ENCODE measurements at places on chromosomes 2 and 18.

GRCh38 chr2:206477296-206477695 is 34.0 kb downstream of the ADAM23 start:
- DNase-seq, result no peak

DNA sequence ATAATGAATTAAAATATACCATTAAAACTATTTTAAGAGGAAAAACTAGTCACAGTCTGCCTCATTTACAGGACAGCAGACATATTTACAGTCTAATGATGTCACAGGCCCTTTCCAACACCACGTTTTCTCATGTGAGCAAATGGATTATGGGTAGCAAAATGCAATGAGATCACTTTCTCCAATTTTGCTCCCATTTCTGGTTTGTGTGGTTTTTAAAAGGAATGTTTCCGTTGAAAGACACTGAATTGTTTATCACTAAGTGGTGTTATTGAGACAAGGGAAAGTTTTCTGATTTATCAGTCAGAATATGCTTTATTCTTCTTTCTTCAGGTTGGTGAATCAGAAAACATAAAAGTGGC is 11.4 kb upstream of the NR4A2 start:
- DNase-seq, result no peak

DNA sequence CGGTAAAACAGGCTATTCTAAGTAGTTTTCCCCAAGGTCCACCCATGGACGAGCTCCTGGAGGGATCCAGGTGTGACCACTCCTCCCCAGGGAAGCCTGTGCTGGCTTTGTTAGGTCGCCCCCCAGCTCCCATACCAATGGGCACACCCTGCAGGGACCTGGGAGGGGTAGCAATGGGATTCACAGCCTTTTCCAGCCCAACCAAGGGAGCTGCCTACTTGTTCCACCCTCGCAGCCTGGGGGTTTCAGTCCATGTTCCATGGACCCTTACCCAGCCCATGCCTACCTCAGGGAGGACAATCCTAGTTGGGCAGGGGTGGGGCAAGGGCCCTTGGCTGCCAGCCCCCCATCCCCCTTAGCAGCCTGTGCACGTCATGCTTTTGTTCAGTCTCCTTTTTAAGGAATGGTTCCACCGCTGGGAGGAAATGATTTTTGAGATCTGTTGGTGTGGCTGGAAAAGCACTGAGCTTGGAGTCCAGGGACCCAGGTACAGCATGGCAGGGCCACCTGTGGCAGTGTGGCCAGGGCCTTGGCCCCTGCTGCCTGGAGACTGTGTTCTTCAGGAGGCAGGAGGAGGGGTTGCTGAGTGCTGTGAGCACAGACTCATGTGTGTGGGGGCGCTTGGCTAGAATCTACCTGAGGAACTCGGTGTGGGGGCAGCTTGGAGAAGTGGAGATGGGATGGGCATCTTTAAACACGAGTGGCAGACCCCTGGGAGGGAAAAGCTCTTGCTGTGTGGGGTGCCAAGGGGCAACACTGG is 166.8 kb downstream of the TWIST2 start:
- DNase-seq, result no peak

- DNase-seq, result no peak
These were observed 92.5 kb downstream of the PRPF40A start for GRCh38 chr2:152624805-152625204.

GRCh38 chr2:60837123-60837522 is 44.3 kb upstream of the REL start:
- no peak for DNase-seq

- no peak for DNase-seq
These were observed 431.2 kb downstream of the LRP1B start for GRCh38 chr2:141699573-141699972.

- no peak for DNase-seq
These were observed 718 bp upstream of the TNP1 start for GRCh38 chr2:216860426-216861137.

DNA sequence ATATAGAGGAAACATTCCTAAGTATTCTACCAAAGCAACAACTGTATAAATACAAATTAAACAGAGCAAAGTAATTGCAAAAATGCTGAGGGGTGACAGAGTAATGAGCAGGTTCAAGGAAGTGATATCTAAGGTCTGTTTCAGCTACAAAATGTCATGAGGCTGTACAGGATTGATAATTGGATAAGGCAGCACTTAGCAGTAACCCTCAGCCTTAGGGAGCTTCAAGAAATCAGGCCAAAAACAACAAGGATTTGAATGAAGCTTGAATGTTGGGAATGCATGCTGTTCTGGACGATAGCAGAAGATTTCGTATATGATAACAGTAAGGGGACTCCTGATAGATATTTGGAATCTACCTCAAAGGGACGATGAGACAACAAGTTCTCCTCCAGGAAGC is 142.0 kb upstream of the MMADHC start:
- no peak for DNase-seq

DNA sequence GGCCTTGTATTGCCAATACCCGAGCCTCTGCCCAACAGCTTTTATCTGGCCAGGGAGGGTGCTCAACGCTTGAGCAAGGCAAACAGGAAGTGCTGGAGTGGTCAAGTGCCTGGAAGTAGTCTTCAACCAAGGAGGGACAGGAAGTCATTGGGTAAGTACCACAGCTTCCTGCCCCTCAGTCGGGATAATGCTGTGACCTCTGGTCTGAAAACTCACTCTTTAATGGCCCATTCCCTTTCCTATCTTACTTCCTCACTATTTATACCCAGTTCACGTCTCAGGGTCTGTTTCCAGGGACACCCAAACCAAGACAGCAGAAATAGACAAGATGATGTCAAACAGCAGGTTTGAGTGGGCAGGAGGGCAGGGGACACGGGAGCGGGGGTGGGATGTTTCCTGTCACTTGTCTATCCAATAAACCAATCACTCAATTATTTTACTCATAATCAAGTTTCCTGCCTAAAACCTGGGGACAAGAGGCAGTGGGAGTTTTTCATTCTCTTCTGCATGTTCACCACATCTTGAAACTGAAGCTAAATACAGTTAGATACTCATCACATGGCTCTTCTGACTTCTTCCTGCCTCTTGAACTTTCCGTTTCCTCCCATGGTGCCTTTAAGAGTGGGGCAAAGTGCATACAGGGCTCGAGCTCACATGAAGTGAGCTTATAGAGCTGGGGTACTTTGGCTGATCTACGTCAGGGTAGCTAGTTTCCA is 68.9 kb upstream of the CAB39 start:
- DNase-seq, result no peak

GRCh38 chr2:39606585-39606984 is 59.1 kb upstream of the TMEM178A start:
- no peak for DNase-seq

DNA sequence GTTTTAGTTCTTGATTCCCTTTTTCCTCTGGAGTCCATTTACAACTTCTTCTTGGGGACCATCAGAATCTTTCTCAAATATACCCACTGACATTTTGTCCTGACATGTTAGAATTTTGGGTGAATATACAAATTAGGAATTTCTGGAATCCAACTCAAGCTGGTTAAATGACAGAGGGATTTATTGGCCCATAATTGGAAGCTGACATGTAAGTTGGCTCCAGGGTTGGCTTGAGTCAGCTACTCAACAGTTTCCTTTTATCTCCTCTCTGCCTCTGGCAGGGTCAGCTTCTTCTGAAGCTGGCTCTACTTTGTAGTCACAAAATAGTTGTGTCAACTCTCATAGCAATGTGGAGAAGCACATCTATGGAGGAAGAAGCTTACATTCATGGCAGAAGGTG is 36.6 kb upstream of the PPP1R1C start:
- DNase-seq, result no peak

DNA sequence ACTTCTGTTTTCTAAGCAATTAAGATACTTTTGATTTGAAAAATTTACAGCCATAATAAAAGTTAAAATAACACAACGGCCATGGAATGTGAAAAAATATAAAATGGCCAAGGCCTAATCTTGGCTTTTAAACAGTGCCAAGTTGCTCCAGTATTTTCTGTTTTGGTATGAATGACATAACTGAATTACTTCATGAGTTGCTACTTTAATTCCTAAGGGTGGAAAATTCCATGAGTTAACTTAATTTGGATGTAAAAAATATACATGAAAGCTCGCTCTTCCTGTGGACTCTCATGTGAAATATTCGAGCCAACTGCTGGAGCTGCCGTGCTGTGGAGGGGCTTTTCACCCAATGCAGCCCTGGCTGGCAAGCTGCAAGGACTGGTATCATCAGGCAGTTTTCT is 286.0 kb upstream of the CCDC68 start:
- no peak for DNase-seq

DNA sequence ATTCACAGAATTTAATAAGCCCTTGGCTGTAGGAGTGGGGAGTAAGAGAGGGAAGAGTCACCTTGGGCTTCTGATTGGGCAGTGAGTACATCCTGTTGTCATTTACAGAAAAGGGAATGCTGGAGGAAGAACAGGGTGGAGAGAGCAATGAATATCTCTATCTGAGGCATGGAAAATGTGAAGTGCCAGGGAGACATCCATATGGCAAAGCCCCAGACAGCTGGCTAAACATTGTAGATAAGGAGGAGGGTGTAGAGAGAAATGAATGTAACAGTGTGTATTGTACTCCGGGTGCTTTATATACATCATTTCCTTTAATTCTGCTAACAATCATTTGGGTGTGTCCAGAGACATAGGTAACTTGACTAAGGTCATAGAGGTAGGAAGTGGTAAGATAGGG is 103.5 kb downstream of the UPP2 start:
- DNase-seq, result no peak

DNA sequence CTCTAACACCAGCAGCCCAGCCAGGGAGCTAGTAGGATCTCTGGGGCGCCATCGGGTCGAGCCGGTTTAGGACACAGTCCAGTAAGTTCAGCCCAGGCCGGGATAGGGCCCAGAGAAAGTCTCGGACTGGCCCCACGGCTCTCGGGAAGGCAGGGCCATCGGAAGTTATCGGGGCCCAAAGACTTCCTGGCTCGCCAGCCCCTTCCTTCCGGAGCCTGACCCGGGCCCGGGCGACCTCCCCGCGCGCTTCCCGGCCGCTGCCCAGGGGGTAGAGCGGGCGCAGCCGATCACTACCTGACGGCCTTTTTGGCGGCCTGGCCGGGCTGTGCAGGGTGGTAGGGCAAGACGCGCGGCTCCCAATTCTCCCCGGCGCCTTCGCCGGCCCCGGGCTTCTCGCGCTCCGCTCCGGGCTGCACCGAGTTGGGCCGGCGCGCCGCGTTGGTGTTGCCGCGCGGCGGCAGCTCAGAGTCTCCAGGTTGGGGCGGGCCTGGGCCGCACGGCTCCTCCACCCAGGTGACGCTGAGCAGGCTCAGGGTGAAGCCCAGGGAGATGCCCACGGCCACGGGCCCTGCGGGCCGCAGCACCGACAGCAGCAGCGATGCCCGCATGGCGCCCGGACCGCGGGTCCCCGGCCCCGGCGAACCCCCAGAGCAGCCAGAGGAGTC is 546 bp downstream of the CHPF start:
- DNase-seq, result no peak

DNA sequence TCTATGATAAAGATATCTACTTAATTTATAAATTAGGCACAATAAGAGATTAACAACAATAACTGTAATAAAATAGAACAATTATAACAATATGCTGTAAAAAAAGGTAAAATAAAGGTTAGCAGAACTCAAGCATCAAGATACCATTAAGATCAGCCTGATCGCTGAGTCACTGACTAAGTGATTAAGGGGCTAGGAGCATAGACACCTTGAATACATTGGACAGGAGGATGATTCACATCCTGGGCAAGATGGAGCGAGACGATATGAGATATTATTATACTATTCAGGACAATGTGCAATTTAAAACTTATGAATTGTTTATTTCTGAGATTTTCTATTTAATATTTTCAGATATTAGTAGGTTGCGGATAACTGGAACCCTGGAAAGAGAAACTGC is 1277.8 kb upstream of the ZEB2 start:
- no peak for DNase-seq

GRCh38 chr2:69298261-69298660 is 88.8 kb downstream of the GFPT1 start:
- DNase-seq, result no peak

- DNase-seq, result no peak
These were observed 149.8 kb downstream of the FAM210A start for GRCh38 chr18:13576598-13576997.

DNA sequence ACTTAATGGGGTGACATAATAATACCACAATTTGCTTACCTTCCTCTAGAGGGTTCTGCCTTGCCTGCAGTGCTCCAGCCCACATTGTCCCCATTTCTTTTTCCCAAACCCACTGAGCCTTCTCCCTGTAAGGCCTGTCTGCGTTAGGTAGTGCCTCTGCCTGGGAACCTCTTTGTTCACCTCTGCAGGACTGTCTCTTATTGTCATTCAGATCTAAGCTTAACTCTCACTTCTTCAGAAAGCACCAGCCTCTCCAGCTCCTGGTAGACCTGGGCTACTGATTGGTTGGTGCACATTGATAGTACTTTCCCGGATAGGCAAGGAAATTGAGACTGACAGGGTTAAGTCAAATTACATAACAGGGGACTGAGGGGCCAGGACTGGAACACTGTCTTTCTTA is 49.1 kb downstream of the CCDC85A start:
- DNase-seq, result no peak

DNA sequence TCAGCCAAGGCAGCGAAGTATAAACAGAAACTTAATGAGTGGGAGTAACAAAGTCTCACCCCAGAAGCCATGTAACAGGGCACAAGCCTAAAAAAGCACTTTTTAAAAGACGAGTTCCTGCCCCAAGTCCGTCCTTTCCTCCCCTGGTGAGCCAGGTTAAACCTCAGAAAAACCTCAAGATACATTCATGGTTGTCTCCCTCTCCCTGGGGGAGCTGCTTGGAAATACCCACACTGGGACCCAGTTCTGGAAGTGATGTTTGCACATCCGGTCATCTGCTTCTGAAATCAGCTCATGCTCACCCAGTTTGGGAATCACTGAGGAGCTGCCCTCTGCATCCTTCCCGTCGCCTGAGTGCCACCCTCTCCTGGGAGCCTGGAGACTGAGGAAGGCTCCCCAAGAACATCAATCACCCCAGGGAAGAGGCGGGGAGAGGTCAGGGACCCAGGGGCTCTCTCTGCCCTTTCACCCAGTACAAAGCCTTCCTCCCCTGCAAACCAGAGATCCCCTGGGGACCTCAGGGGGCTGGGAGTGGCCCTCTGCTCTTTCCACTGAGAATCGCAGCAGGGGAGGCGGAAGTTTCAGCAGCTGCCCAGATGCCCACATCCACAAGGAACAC is 150.6 kb upstream of the AGAP1 start:
- no peak for DNase-seq

DNA sequence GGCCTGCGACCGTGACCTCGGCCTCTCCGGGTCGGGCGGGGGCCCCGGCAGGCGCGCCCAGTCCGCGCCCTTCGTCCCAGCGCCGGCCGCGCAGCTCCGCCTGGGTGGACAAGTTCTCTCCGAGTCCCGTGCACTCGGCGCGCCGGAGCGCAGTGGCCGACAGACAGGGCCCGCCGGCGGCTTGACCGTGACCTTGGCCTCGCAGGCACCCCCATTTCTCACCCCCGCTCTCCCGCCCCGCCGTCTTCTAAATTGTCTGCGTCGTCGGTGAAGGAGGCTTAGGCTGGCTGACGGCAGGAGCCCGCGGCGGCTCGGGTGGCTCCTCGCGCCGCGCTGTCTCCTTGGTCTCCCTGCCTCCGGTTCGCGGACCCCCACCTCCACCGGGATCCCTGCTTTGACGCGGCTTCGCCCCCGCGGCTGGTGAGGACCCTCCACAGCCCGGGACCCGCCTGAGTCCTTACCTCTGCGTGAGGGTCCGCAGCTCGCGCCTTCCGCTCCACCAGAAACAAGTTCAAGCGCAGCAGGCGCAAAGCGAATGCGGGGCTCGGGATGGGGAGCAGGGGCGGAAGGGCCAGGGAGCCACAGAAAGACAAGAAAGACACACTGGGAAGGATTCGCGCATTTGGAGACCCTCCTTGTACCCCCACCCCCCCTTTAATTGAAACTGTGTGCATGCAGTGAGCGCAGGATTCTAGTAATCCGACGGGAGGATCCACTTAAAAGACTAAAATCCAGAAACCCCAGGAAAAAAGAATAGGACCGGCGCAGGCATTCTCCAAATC is 4.0 kb downstream of the PTGR3 start:
- no peak for DNase-seq

- DNase-seq, result no peak
These were observed 143.5 kb upstream of the NCK2 start for GRCh38 chr2:105600949-105601794.
